ENCODE measurements at places on chromosomes 1 and 21.

- peak; percentile 48 for DNase-seq
Measured at GRCh38 chr1:107963601-107964335, 1.2 kb downstream of the VAV3 start.

- no peak for DNase-seq
Measured at GRCh38 chr1:209267968-209268367, 315.5 kb upstream of the CAMK1G start.

DNA sequence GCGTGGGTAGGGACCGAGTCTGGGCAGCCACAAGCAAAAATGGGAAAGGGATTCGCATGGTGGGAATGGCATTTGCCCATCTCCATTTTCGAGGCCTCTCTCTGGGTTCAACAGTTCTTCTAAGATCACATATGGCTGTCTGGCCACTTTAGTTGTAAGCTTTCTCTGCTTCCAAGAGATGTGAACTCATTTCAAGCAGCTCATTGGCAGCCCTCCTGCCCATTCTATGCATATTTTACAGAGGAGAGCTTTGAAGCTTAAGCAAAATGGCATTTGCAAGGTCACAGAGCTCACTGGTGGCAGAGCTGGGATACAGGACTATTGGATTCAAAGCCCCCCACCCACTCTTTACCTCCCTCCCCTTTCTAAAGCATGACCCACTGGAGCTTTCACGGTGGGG is 93.7 kb downstream of the HHIPL2 start:
- DNase-seq: no peak

DNA sequence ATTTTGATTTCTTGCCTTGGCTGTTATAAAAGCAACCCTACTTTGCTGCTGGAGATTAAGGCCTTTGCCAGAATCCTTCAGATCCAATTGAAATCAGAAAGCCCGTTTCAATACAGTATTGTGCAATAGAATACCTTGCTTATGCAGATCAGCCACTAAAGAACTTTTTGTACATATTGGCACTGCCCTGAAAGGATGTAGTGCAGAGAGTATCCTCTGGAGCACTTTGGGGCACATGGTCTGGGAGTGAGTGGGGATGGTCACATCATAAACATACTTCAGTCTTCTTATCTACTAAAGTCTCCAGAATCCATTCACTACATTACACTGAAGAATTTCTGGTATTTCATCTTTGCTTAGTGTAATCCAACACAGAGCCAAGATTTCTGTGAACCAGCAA is 189.0 kb downstream of the CENPF start:
- DNase-seq: no peak

GRCh38 chr21:44686000-44686781 is 4.2 kb upstream of the KRTAP12-1 start:
- DNase-seq: no peak

DNA sequence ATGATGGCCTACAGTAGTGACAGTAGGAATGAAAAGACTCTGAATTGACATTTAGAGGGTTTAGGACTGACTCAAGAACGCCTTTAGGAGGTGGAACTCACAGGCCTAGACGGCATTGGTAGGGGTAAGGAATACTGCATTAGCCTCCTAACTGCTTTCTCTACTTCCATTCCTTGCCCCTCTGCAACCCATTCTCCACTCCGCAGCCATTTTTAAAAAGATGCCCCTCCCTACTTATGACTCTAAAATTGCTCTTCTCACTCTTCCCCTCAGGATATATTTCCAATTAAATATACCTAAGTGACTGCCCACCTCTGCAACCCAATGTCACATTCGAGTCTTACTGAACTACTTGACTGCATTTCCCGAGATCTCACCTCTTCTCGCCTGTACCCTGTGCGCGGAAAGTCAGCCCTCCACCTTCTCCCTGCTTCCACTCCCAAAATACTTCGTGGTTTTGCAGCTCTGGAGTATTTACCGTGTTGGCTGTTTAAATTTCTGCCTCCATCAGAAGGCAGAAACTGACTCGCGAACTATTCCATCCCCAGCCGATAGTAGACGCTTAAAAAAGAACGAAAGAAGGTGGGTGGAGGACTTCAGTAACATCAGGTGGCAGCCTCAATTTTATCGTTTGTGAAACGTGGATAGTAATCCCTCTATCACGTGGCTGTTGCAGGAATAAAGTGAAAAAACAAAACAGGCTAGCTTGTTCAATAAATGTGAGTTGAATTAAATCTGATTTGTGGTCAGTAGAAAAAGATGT is 1.1 kb upstream of the YBX1 start:
- no peak for DNase-seq

GRCh38 chr1:19028110-19028509 is 71.6 kb upstream of the IFFO2 start:
- DNase-seq: no peak

- DNase-seq: no peak
Measured at GRCh38 chr1:67908250-67908936, 75.1 kb upstream of the GNG12 start.

DNA sequence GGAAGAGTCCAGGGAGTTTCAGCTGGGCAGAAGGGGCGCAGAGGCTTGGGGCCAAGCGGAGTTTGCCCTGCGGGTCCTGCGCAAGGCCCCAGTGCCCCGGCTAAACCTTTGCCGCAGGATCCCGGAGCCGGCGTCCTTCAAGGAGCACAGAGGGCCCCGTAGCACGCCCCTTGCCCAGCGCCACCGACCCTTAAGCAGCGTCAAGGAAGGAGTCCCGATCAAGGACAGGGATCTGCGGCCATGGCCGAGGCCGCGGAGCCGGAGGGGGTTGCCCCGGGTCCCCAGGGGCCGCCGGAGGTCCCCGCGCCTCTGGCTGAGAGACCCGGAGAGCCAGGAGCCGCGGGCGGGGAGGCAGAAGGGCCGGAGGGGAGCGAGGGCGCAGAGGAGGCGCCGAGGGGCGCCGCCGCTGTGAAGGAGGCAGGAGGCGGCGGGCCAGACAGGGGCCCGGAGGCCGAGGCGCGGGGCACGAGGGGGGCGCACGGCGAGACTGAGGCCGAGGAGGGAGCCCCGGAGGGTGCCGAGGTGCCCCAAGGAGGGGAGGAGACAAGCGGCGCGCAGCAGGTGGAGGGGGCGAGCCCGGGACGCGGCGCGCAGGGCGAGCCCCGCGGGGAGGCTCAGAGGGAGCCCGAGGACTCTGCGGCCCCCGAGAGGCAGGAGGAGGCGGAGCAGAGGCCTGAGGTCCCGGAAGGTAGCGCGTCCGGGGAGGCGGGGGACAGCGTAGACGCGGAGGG is 520 bp downstream of the CLIC6 start:
- peak; percentile 11 for DNase-seq

GRCh38 chr1:185808631-185809030 is 74.4 kb downstream of the HMCN1 start:
- no peak for DNase-seq

DNA sequence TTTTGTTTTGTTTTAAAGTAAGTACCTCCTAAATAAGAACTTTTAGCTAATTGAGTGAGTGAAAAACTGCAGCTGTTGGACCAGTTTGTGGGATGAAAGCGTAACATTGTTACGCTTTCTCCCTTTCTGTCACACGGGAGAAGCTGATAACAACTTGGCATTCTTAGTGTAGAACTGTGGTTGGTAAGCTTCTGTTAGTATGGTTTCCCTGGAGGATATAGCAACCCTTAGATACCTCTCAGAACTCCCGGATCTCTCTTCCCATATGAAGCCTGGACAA is 98.2 kb downstream of the CACHD1 start:
- no peak for DNase-seq

GRCh38 chr1:205214756-205215155 is 3.3 kb upstream of the DSTYK start:
- no peak for DNase-seq

DNA sequence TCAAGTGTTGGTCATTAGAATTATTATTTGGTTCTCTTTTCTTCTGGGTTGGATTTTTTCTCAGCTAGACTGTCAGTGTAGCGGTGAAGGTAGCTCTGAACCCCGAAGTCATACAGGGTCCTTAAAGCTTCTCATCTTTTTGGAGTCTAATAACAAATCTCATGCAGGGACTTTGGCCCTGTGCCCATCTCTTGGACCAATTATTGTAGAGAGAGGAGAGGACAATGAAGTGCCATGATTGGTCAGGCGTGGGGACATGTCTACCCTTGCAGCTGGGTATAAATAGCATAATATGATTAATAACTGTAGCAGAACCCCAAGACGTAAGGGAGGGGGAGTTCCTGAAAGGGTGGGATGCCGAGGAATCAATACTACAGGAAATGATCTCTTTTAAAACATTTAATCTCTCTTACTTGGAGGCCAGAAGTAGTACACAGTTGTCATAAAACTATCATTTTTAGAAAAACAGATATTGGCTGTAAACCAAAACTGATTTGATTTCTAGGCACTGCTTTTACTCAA is 8.8 kb downstream of the MAGI3 start:
- DNase-seq: no peak

GRCh38 chr1:35565742-35566133 is 7.4 kb upstream of the TFAP2E start:
- DNase-seq: no peak

- no peak for DNase-seq
Measured at GRCh38 chr1:87338566-87338965, 9.9 kb downstream of the LMO4 start.

DNA sequence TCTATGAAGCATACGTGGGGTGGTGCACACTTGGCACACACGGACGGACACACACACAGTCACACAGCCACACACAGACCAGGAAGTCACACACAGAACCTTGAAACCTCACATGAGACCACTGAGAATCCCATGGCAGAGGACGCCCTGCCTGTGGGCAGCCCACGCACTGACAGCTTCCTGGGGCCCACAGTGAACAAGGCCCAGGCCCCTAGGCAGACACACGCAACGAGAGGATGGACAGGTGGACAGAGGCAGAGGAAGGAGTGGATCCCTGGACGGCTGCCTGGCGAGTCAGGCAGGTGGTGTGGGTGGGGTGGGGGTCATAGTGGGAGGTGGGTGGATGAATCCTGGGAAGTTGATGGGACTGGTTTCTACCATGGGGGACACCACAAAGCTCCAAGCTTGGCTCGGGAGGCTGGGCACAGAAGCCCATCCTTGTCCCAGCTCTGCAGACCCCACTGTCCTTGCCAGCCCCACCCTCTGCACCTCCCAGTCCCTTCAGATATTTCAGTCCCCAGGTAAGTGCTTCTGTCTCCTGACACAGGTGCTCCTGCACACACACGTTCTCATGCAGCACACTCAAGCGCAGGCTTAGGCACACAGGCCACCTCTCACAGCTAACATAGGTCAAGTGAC is 49.1 kb downstream of the WNT9A start:
- DNase-seq: no peak

DNA sequence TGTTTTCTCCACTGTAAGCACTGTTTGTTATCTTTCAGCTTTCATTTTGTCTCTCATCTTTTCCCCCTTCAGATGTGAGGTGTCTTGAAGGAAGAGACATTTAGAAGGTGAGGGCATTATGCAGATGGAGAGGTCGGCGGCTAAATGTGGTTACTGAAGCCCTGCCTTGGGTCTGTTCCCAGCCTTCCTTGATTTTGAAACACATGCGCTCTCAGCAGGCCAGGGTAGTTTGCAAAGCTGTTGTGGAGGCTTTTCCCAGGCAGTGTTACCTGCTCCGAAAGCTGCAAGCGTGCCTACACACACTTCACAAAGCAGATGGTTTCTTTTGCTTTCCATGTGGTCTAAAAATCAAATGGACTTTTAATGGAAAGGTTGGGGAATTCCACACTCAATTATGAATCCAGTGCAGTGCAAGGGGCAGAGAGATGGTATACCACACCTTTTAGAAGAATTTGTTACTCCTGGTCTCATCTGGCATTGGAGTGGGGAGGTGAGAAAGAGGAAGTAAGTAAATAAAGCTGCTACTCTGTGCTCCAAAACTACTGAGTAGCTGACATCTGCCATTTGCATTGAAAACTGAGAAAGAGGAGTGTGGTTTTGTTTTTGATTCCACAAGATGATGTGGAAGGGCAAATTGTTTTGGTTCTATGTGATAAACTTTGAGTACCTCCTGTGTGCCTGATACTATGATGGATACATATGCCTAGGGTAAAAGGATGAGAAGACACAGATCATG is 91.9 kb downstream of the NFIA start:
- no peak for DNase-seq

- DNase-seq: no peak
Measured at GRCh38 chr1:222919478-222919865, 104.6 kb downstream of the DISP1 start.

GRCh38 chr1:232626452-232626851 is 3.5 kb downstream of the SIPA1L2 start:
- no peak for DNase-seq

GRCh38 chr1:2503554-2504224 is 22.7 kb downstream of the PANK4 start:
- DNase-seq: no peak

GRCh38 chr1:66160719-66161118 is 368.0 kb downstream of the PDE4B start:
- DNase-seq: no peak

DNA sequence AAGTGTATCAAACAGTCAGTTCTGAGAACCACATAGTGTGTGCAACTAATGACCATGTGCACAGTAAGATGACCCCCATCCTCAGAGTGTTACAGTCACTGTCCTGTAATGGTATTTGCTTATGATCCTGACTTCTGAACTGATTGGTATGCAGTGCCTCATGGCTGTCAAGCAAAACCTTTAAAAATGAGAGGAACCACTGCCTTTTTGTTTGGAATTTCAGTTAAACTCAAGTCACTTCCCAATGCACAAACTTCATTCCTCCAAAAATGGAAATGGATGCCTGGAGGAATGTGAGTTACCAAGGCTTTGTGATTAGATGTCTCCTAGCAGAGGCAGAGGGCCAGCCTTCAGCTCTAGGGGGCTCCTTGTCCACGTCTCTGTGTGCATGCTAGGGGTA is 10.5 kb downstream of the C1orf198 start:
- DNase-seq: no peak

DNA sequence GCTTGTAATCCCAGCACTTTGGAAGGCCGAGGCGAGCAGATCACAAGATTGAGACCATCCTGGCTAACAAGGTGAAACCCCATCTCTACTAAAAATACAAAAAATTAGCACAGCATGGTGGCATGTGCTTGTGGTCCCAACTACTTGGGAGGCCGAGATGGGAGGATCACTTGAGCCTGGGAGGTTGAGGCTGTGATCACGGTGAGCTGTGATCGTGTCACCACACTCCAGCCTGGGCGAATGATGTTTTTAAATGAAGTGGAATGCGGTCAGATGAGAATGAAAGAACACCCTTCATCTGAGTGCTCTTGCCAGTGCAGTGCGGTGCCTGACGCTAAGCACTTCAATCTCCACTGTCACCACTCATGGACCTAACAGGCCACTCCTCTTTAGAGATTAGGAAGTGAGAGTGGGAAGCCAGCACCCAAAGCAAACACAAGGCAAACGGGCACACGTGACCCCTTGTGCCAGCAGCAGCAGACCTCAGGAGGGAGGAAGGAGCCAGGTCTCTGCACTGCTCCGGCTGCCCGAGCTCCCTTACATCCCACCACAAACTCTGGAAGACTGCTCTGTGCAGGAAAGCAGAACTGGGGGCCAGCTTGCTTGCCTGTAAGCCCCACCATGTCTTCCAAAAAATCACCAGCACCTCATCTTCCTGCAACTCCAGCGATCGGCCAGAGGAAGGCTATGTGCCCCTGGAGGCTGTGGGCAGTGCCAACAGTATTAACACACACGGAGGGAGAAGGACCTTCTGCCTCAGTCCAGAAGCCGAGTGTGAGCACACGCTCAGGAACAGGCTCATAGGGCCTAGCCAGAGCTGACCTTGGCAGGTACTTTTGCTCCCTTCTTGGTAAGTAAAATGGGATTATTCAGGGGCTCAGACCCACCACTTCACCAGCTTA is 9.7 kb downstream of the CTNNBIP1 start:
- DNase-seq: no peak
